Stimulated activated CD4-positive, alpha-beta T cell treated with anti-CD3 and anti-CD28 coated beads, TNF-alpha, amount 100 ng/mL, for 1 hour (primary cell): ENCODE measurements at places on chromosomes 12 and 14.

DNA sequence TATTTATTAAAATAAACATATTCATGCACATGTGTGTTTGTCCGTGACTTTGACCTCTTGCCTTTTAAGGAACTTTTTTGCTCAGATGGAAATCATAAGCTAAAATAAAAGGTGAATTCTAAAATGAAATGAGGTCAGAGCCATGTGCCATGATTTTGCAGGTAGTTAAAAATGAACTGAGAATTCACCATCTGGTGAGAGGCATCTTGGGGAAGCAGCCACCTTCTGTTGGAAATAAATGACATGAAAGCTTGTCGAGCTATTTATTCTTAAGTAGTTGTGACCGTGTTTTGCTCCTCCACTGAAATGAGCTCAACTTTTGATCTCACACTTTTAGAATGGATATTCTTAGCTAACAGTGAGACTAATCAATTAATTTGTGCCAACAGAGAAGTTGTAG, 56.8 kb upstream of the CNOT2 start:
- DNase-seq, result no peak

DNA sequence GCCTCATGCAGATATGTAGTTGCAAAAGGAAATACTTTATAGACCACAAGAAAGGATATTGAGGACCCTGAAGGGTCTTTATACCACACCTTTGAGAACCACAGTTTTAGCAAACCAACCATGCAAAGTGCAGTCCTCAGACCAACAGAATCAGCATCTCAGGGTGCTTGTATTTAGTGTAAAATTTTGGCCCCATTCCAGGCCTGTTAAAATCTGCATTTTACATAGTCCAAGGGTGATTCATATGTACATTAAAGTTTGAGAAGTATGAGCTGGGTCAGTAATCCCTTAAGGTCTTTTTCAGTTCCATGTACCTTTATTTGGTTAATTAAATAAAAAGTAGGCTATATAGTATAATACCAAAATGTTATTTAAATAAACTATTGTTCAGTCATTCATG, 91.2 kb downstream of the WNK1 start:
- no peak for DNase-seq

DNA sequence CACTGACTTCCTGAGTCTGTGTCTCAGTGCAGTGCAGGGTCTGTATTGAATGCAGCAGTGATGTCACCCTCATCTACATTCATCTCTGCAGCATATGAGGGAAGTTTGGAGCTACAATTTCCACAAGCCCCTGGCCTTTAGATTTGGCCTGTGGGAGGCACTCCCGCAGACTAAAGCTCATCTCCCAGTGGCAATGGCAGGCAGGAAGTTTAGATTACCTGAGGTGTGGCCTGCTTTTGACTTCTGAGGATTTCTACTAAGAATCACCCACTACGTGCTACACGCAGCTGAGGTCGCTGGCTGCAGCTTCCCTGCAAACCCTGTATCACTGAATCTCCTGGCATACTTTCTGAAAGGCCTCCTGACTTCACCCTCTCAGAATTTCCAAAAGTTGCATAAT, 202.2 kb upstream of the PRKD1 start:
- DNase-seq, result no peak

- no peak for DNase-seq
Measured at GRCh38 chr12:128783129-128783574, 40.6 kb downstream of the SLC15A4 start.

DNA sequence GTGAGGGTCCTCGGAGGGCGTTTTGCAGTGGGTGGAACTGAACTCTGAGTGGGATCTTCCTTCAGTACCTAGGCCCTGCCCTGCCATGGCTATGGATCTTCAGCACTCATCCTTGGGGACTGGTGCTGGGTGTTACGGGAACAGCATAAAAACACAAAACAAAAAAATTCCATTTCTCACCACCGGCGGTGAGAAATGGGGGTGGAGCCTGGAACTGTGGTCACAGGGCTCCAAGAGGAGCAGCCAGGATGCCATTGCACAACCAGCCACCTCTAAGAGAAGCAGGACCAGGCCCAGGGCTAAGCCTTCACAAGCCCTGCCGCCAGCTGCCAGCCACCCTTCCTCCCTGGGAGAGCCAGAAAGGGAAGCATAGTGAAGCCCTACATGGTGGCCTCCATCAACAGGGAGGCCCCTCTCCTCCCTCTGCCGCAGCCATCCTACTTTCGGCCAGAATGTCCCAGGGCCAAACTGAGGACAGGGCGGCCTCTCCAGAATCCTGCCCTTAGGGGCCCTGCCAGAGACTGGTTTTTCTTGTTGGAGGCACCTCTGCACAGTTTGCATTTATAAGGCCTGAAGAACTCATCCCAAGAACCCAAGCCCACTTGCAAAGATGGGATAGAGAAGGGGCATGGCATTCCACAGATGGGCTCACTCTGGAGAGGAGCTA, 76.5 kb downstream of the VCPKMT start:
- DNase-seq, result no peak

DNA sequence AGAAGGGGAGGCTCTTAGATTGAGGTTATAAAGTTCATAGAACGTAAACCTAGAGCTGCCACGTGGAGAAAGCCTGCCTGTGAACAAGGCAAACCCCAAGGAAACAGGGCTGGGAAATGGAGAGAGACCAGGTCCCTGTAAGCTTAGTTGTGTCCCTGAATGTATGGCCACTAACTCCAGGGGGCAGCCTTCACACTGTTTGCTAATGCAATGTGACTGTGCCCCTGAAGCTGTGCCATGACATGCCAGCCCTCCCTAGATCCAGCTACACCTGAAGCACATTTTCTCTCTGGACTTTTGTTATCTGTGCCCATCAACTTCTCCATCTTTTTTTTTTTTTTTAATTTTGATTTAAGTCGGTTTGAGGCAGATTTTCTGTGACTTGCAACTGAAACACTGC, 60.6 kb upstream of the TMCC3 start:
- no peak for DNase-seq

DNA sequence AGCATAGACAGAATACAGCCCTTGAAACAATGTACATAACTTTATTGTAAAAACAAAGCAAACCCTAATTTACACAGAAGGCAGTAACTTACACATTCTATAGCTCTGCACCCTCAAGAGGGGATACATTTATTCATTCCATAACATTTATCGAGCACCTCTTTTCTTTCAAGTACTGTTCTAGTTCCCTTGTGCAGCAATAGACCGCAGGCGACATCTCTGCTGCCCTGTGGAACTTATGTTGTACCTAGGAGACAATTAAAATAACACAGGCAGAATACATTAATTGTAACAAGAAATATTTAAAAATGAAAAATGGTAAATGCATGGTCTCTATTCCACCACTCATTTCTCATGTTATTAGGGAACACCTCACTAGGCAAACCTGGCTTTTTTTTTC, 1.4 kb upstream of the ARHGDIB start:
- no peak for DNase-seq

DNA sequence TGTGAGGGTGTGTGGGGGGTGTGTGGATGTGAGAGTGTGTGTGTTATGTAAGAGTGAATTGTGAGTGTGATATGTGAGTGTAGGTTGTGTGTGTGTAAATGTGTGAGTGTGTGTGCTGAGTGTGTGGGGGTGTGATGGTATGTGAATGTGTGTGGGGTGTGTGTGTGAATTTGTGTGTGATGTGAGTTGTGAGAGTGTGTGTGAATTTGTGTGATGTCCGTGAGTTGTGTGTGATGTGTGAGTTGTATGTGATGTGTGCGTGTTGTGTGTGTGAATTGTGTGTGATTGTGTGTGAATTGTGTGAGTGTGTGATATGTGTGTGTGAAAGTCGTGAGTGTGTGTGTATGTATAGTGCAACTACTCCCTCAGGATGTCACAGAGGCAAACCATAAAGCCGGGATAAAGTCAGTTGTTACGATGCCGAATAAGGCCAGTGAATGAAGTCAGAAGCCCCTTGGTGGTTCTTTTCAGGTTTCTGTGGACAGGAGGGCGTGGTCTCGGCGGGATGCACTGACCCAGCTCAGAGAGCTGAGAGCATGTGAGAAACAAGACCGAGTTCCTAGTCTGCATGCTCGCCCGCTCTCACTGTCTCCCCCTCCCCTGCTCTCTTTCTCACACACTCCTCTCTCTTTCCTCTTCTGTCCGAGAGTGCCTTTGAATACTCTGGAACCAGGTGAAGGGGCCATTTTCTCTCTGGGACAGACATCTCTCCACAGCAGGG, 71.8 kb upstream of the MAX start:
- DNase-seq, result no peak

DNA sequence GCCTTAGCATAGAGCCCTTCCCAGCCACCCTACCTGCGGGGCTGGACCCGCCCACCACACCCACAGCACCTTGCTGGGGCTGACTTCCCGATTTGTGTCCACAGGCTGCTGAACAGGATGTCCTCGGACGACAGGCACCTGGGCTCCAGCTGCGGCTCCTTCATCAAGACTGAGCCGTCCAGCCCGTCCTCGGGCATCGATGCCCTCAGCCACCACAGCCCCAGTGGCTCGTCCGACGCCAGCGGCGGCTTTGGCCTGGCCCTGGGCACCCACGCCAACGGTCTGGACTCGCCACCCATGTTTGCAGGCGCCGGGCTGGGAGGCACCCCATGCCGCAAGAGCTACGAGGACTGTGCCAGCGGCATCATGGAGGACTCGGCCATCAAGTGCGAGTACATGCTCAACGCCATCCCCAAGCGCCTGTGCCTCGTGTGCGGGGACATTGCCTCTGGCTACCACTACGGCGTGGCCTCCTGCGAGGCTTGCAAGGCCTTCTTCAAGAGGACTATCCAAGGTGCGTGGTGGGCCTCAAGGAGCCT, 63.4 kb downstream of the ESRRB start:
- no peak for DNase-seq

DNA sequence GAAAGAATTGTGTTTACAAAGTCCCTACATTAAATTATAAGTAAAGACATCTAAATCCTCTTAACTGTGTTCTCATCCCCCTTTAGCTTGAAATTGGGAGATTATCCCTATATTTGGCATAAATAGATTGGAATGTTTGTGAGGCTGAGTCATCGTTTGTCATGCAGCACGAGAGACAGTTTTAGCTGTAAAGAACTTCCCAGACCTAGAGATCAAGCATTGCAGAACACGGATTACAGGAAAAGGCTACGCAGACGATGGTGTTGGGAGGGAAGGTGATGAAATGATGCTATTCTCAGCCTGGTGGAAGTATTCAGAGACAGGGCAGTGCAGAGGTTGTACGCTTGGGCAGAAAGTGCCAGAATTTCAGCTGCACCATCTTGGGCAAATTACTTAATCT, 93.8 kb downstream of the PTPRB start:
- DNase-seq, result no peak

DNA sequence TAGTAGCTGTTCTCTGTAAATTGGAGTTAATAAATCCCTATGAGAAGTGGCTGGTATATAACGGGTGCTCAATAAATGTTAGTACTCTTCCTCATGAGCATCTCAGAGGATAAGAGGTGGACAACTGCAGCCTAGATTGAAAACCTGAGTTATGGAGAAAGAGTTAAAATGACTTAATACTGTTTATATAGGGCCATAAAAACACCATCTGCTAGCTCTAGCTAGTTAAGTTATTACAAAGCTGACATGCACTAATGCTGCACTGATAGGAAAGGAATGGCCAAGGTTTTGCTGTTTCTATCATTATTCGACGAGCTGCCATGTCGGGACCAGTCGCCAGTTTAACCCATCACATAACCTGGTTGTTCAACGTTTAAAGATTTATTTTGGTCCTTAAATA, 72.0 kb upstream of the SEL1L start:
- no peak for DNase-seq

DNA sequence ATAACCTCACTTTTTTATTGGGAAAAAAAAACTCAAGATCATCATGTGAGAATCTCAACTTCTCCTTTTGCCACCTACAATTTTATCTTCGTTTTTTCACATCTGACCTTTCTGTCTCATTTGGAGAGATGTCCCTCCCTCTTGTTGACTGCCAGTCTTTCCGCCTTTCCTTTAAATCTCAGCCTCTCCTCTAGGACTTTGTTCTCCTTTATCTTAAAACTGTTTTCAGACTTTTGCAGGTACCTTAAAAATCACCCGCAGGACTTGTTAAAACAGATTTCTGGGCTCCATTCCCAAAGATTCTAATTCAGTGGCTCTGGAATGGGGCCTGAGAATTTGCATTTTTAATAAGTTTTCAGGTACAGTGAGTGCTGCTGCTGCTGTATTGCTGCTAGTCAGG, 223.2 kb downstream of the NTF3 start:
- no peak for DNase-seq

GRCh38 chr12:130970165-130970907, 16.6 kb downstream of the ADGRD1 start:
- DNase-seq, result no peak

- no peak for DNase-seq
Measured at GRCh38 chr14:106686533-106686932, 1160.2 kb downstream of the TMEM121 start.

DNA sequence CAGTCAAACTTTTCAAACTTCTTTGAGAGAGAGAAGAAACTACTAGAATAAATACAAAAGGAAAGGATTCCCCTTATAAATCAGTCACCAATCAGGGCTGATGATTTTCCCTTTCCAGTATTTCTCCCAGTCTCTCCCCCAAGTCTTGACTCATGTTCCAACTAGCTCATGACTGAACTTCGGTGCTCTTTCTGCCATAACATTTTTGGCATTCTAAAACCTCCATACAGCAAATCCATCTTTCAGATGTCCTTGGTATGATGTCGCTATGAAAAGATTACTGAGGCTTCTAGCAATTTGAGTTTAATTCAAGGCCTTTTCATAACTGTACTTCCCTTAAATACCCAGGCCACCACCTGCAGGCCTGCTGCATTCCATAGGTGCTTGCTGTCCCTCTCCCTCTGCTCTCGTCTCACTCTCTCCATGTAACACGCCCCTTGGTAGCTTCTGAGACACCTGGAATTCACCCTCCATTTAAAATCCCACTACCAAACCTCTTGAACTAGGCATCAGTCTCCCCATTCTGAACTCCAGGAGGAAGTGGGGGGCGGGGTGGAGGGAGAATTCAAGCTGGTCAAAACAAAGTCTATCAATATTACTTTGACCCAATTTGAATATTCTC, 2.4 kb downstream of the PRKD1 start:
- no peak for DNase-seq

DNA sequence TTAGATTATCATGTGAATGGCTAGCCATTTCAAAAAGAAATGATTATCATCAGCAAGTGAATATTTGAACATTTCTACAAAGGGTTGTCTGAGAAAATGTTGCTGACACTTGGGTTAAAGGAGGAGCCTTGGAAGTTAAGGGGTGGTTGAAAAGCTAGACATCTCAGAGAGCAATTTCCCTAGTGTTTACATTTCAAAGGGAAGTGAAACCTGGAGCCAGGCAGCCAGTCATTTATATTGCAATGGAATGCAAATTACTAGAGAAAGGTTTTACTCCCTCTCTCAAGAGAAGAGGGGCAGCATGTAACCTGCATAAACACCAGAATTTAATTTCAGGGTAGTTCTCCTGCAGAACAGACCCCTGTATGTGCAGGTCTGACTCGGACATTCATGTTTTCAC, 279.0 kb downstream of the SLC16A7 start:
- no peak for DNase-seq

GRCh38 chr12:126668961-126669360, 1598.0 kb upstream of the TMEM132C start:
- DNase-seq, result no peak

- no peak for DNase-seq
Measured at GRCh38 chr14:49959822-49960408, 67.0 kb downstream of the ARF6 start.

- DNase-seq, result no peak
Measured at GRCh38 chr12:93134893-93135285, 205.8 kb upstream of the EEA1 start.

- DNase-seq, result no peak
Measured at GRCh38 chr12:103640831-103641230, 53.8 kb downstream of the STAB2 start.

- DNase-seq, result no peak
Measured at GRCh38 chr14:98855926-98856715, 415.9 kb downstream of the BCL11B start.

GRCh38 chr12:11561411-11561810, 88.1 kb upstream of the ETV6 start:
- no peak for DNase-seq
